Peyer's patch (tissue), 4 donors: ENCODE measurements at places on chromosomes 2 and 18. TPM values are rescaled to one million over a fixed set of nuclear protein-coding genes. Genes with fewer than 3 reads are reported as not detected.
A peak's percentile ranks its signal among the peaks of the same experiment; 100 is the strongest.

DNA sequence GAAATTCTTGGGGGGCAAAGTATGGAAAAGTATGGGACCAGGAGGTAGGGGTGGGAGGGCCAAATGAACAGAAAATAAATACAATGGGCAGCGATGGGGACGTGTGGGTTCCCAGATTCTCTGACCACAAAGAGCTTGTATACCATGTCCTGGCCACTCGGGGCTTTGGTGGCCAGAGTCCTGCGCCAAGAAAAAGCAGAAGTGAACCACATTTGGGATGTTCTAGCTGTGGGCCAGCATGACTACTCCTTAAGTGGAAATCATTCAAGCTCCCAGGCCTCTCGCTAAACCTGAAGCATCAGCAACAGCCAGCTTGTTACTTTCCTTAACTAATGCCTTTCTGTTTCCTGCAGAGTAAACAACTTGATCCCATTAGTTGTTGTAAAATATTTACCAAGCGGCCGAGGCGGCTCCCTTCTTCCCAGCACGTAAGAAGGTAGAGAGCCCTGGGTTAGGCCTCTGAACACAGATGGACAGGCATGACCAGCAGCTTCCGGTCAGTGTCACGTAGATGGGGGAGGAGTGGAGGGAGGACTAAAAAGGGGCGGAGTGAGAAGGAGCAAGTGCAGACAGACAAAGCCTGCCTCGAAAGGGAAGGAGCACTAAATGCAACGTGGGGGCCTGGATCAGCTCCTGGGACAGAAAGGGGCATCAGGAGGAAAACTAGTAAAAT lies 88.2 kb downstream of the GALNT14 start:
- DNase-seq, result no peak

GRCh38 chr2:45483997-45484396 lies 127.1 kb downstream of the SRBD1 start:
- DNase-seq, result no peak

DQX1 gene
- 14.0 TPM for total RNA-seq

EPAS1 gene
- total RNA-seq, result 169 TPM

DNA sequence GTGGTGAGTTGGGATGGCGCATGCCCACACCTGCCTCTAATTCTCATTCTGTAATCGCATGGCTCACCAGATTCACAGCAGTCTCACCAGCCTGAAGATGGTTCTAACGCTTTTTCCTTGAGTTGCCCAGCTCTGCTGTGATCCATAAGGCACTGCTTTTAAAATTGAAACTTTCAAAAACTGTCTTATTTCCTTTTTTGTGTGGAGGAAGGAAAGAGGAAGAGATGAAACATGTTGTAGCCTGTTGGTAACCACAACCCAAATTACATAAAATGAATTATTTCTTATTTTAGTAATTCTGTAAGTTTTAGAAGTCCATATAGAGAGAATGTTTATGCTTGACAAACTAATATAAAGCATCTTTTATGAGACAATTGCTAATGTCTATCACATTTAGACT lies 165.4 kb downstream of the RBM43 start:
- no peak for DNase-seq

CFC1B gene
- total RNA-seq, result not detected

GPC1 gene
- total RNA-seq, result 8.7 TPM

GRCh38 chr2:199488772-199489400 lies 31.1 kb upstream of the SATB2 start:
- DNase-seq, result no peak

- no peak for DNase-seq
Measured at GRCh38 chr18:9643549-9643948, 29.2 kb upstream of the PPP4R1 start.

DNA sequence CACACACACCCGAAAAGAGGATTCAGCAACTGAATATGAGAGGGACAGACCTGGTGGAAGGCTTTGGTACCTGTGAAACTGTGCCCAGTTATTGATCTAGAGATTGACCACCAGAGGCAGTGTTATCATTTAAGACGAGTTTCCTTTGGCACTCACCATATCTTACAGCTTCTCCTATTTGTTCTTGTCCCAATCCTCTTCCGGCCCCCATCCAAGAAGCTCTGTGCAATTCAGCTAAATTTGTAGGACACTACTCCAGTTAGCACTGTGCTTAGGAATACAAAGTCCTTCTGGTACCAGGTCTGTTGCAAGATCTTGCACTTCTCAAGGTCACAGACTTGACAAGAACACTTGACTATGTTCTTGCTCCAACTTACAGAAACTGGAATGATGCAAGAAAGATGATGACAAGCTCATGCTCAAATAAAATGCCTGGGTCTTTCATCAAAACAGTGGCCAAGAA lies 177.7 kb downstream of the TMEM247 start:
- peak; percentile 22 for DNase-seq

GRCh38 chr2:66938471-66938967 lies 458.6 kb upstream of the ETAA1 start:
- no peak for DNase-seq

- no peak for DNase-seq
Measured at GRCh38 chr18:62118328-62118727, 68.5 kb downstream of the PIGN start.

GRCh38 chr2:166637051-166637450 lies 143.0 kb upstream of the SCN7A start:
- DNase-seq, result no peak

DNA sequence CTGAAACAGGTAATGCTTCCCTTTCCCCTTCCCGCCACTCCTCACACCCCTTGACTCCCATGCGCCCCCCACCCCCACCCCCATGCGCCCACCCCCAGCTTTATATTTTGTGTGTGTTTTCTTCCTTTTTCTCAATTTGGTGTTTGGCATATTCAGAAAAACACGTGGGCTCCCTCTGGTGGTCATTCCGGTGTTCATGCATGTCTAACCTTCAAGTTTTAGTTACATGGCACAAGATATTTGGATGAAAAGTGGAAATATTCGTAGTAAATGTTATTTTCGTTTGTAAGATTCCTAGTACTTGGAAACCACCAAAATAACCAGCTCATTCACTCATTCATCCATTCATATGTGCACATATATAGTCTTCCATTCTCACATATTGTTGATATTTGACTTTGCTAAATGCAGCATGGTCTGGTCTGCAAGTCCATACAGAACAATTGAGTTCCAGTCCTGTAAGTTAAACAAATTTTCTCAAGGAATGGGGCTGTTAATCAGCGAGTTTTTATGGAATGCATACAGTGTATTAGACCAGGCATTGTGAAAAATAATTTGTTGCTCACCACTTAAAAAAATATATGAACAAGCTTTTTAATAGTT lies 143.6 kb upstream of the MAP3K20 start:
- no peak for DNase-seq

DNA sequence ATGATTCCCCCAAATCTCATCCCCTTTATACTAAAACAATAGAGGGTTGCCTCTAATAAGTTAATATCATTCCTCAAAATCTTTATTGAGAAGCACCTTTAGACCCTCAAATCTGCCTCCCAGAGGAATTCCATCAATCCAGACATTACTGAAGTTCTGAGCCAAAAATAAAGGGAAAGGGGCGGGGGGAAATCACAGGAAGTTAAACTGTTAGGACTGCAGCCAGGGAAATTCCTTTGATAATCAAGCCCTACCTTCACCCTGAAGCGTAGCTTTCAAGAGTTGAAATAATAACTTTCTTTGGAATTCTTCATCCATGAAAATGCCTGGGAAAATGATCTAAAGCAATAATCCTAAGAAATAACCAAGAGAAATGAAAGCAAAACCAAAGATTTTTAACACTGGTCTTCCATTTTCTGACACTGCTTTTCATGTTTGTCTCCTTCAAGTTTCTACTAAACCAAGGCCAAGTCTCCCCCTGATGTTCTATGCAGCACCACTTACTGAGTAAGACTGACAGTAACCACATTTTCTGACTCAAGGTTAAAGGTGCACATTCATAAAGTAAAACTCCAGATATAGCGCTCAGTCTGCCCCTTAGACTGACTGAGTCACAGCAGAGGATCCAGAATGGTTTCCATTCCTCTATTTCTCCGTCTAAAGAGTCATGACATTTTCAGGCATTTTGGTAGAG lies 78.2 kb downstream of the TCF4 start:
- no peak for DNase-seq

GRCh38 chr2:24820175-24820513 lies 26.9 kb downstream of the CENPO start:
- DNase-seq, result no peak

DNA sequence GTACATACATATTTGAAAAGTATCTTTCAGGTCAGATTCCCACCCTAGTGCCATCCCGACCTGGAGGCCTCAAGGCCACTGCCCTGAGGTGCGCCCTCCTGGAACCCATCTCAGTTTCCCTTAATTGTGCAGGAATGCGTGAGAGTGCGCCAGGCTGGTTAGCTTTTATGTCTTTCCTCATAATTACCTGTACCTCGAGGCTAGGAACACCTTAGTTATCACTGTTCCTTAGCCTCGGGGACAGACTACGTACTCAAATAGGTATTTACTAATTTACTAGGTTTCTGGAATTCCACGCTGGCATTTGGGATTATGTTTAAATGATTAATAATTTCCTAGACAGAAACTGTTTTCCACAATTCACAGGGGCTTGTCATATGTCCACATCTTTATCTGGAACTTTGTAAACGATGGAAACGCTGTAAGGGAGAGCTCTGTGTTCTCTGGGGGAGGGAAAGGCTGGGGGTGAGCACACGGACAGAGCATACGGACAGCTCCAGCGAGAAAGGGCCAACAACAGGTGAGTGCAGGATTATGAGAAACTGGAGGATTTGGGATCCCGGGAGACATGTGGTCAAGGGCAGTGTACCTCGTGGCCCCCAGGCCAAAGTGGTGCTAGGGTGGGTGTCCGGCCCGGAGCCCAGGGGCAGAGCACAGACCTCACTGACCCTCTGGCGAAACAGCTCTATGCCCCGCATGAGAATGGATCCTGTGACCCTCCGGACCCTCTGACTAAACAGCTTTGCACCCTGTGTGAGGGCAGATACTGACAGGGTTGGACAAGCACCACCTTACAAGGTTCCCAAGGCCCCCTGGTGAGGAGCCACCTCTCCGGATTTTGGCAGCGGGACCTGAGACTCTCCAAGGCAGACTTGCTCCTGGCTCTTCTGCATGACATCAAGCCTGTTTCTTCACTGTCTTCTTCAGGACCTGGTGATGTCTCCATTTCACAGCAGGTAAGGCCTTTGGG lies 102.0 kb upstream of the PXDN start:
- no peak for DNase-seq

GRCh38 chr2:36530983-36531354 lies 67.0 kb downstream of the FEZ2 start:
- no peak for DNase-seq

DNA sequence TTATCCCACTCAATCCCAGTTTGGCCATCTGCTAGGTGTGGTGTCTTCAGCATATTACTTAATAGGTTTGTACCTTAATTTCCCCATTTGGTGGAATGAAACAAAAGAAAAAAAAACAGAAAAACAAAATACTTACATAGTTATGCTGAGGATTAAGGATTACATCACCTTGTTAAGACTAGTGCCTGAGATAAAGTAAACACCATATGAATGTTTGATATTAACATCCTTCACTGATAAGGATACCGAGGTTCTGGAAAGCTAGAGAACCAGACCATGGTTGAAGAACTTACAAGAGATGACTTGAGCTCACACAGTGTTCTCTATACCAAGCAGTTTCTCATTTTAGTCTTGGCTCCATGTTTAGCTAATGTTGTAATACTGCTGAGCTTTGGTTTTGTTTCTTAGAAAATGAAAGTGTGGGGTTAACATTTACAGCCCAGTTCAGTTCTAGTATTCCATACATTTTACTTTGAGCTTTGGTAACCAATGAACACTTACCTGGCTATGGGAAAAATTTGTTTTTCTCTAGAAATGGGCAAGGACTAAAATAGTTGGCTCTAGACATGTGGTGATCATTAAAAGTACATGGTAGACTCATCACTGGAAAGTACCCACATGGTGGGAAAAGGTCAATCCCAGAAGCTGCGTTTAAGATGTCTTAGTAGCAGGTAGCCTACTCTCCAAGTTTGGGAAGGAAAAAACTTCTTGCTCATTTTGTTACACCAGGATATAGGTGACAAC lies 5.8 kb upstream of the GPD2 start:
- no peak for DNase-seq

DNA sequence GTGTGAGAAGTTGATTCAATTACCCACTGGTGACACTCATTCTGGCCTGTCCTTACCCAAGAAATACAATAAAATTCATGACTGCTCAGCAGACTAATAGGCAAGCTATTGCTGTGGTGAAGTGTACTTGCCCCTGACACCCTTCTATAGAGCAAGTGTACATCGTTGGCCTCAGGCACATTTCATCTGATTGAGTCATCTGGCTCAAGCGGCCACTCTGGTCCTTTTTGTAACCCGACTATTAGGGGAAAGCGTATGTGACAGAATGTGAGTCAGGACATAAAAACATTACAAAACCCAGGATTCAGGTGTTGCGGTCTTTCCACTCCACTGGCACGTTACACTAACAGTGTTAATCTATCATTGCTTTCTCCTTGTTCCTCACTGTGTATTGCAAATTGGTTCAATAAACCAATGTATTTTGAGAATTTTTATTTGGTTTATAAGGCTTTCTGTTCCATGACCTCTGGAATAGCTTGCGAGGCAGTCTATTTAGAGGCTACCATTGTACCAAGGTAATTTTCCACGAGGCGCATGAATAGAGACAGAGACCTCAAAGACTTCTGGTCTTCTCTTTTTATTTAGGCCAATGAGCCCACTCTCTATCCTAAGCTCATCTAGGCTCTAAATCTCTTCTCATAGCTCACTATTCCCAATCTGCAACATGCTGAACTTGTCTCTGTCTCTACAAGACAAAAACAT lies 10.2 kb upstream of the TTC32 start:
- no peak for DNase-seq

ALS2 gene
- total RNA-seq, result 25.2 TPM

- no peak for DNase-seq
Measured at GRCh38 chr18:54777118-54777791, 51.0 kb upstream of the RAB27B start.

- no peak for DNase-seq
Measured at GRCh38 chr2:100259106-100259505, 63.2 kb downstream of the LONRF2 start.

BUB1 gene
- total RNA-seq, result 4.0 TPM

DNA sequence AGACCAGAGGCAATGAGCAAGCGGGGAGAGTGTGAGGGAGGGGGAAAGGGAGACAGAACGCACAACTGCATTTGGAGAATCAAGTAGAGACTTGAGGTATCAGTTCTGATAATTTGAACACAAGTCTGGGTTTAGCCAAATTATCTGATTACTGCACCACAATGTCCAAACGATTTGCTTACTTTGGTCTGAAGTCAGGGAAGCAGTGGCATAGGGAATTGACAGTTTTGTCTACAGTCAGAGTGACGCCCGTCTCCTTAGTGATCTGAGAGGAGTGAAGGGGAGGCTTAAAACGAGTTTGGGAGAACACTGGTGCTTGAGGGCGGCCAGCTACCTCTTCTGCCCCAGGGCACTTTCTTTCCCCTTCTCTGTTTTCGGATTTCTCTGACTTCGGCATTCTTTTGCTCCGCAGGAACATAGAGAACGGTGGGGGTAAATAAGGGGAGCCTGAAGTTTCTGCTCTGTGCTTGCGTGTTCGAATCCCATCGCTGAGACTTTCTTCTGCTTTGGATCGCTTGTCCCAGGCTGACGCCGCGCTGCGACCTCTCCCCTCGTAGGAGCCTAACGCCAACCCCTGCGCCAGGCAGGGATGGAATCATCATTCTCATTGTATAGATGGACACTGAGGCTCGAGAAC lies 2.9 kb upstream of the DLX2 start:
- no peak for DNase-seq

GRCh38 chr2:215961981-215962380 lies 51.4 kb downstream of the MREG start:
- no peak for DNase-seq

GRCh38 chr2:126406267-126406666 lies 249.7 kb upstream of the GYPC start:
- DNase-seq, result no peak

LTBP1 gene
- total RNA-seq, result 23.1 TPM

- DNase-seq, result no peak
Measured at GRCh38 chr2:234955971-234956509, 4.2 kb downstream of the SH3BP4 start.
